M059J (cell line): ENCODE measurements at places on chromosomes 4 and X. TPM values are rescaled to one million over a fixed set of nuclear protein-coding genes. Genes with fewer than 3 reads are reported as not detected.

DNA sequence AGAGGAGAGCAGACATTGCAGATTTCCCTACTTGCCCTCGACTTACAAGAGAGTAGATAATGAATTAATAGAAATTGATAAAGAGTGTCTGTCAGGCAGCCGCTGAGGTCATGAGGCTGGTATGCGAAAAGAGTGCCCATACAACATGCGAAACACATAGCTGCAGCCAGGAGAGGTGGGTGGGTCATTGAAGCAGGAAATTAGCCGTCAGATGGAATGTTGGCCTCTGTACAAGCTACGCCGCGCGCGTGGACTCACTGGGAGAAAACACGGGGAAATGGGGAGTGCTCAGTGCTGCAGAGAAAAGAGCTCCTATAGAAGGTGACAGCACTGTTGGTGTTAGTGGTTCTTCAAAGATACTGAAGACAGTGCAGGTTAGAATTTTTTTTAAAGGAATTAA, 125.1 kb downstream of the RAPGEF2 start:
- peak; percentile 16 for DNase-seq

IQCM gene
- total RNA-seq, result not detected in 2 replicates

DNA sequence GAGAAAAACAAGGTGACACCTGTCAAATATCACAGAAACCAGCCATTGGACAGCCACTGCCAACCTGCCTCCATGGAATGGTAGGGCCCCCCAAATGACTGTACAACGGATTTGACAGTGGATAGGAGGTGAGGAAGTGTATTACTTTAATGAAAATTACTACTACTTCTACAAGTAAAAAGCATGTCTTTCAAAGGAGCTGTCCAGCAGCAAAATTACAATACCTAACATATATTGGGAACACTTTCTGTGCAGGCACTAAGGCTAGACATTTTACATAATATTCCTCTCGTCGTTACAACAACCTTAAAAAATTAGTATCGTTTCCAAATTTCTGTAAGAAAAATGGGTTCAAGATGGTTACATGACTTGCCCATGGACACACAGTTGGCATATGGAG, 14.9 kb downstream of the PPP3CA start:
- DNase-seq, result no peak

GRCh38 chr4:184293552-184293951, 75.9 kb upstream of the ENPP6 start:
- DNase-seq, result peak; percentile 14

OPHN1 gene
- 3.0 and 7.0 TPM in 2 replicates for total RNA-seq

- no peak for DNase-seq
Observed at GRCh38 chrX:39162322-39162735, 361.1 kb downstream of the MID1IP1 start.

- no peak for DNase-seq
Observed at GRCh38 chrX:53337101-53337500, 55.7 kb upstream of the IQSEC2 start.

GAGE13 gene
- not detected in 2 replicates for total RNA-seq

GRCh38 chr4:109495514-109495913, 61.9 kb downstream of the SEC24B start:
- no peak for DNase-seq

GRCh38 chrX:68841251-68842049, 12.6 kb downstream of the EFNB1 start:
- peak; percentile 19 for DNase-seq

YY2 gene
- total RNA-seq, result 0.54 and 1.1 TPM in 2 replicates

CCKAR gene
- 26.1 and 35.7 TPM in 2 replicates for total RNA-seq

- DNase-seq, result peak; percentile 12
Observed at GRCh38 chrX:78979789-78980464, 34.7 kb downstream of the P2RY10 start.

- peak; percentile 59 for DNase-seq
Observed at GRCh38 chr4:48968814-48969213, 17.3 kb upstream of the CWH43 start.

DNA sequence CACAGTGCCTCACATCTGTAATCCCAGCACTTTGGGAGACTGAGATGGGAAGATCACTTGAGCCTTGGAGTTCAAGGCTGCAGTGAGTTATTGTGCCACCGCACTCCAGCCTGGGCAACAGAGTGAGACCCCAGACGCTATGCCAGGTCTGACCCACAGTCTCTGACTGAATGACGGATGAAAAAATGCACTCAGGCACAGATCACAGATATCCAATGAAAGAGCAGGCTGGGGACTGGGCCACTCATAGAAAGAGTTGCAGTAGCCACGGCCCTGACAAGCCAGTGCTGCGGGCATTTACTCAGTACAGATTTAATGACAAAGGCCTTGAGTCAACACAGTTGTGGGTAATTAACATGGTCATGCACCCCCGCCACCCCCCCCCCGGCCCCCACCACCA, 22.7 kb downstream of the NUDT6 start:
- no peak for DNase-seq

CSAG2 gene
- total RNA-seq, result not detected in 2 replicates

DNA sequence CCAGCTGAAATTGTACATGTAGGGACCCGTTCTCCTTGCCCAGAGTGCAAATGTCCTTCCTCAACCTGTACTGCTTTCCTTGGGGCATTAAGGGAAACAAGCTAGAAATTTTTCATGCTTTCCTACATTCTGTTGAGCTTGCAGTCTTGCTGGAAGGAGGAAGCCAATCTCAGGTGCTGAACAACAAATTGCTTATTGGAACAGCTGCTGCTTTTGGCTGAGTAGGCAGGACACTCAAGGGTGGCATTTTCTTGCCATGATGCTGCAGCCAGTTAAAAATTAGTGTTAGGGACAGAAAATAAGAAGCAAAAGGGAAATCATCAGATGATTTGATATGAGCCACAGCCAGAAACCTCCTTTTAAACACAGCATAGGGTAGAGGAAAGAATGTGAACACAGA, 223.7 kb downstream of the QDPR start:
- DNase-seq, result no peak

COX7B2 gene
- 7.4 TPM in 1 of 2 replicates, not detected in the other for total RNA-seq

ADGRG2 gene
- not detected in 2 replicates for total RNA-seq

CYTL1 gene
- total RNA-seq, result 138 and 180 TPM in 2 replicates

- no peak for DNase-seq
Observed at GRCh38 chr4:53527326-53527725, 64.0 kb downstream of the LNX1 start.

DNA sequence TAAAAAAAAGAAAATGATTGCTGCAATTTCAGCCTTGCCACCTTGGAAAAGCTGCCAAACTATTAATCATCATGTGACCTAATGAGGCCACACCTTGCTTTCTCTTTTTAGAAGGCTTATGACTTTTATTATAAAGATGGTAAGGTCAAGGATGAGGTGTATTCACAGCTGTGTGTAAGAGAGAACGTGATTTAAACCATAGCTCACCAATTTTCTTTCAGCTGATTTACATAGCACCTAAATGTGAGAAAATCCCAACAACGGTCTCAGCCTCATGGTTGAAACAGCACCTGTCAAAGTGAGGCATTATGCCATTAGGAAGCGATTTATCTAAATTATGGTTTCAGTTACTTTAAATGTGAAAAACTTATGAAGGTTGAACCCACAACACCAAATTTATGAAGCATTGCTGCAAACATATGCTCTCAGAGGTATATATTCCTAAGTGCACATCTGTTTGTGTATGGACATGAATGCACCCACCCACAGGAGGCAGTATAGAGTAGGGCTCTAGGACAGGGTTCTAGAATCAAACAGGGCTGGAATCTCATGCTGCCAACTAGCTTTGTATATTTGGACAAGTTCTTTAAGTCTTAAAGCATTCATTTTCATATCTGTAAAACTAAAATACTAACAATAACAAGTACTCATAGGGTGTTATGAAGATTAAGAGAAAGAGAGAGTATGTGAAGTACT, 40.7 kb downstream of the ANXA3 start:
- DNase-seq, result no peak

DNA sequence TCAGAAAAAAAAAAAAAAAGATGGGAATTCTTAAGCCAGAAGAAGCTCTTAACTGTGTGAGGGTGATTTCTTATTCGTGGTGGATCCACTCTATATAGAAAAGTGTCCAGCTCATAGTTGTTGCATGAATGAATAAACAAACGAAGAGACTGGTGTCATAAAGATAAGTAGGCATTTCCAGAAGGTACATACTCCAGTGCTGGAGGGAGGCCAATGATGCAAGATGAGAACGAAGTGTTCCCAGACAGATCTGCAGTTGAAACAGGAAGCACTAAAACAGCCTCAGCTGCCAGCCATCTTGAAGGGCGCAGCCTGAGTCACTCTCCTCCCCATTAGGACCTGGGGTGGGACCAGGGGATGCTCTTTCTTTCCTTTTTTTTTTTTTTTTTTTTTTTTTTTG, 47.4 kb upstream of the HOPX start:
- DNase-seq, result peak; percentile 80

GATA1 gene
- total RNA-seq, result not detected in 2 replicates

- DNase-seq, result peak; percentile 72
Observed at GRCh38 chr4:3480528-3481112, 17.5 kb downstream of the DOK7 start.

GRCh38 chr4:126591583-126591982, 1041.2 kb upstream of the INTU start:
- DNase-seq, result no peak

DNA sequence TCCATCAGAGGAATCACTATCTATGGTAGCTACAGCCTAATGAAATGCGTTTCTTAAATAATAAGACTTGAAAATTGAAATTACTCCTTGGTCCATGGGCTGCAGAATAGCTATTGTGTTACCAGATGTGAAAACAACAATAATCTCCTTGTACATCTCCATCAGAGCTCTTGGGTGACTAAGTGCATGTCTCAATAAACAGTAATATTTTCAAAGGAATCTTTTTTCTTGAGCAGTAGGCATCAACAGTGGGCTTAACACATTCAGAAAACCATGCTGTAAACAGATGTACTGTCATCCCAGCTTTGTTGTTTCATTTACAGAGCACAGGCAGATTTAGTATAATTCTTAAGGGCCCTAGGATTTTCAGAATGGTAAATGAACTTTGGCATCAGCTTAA, 67.3 kb downstream of the GLUD2 start:
- DNase-seq, result no peak

DNA sequence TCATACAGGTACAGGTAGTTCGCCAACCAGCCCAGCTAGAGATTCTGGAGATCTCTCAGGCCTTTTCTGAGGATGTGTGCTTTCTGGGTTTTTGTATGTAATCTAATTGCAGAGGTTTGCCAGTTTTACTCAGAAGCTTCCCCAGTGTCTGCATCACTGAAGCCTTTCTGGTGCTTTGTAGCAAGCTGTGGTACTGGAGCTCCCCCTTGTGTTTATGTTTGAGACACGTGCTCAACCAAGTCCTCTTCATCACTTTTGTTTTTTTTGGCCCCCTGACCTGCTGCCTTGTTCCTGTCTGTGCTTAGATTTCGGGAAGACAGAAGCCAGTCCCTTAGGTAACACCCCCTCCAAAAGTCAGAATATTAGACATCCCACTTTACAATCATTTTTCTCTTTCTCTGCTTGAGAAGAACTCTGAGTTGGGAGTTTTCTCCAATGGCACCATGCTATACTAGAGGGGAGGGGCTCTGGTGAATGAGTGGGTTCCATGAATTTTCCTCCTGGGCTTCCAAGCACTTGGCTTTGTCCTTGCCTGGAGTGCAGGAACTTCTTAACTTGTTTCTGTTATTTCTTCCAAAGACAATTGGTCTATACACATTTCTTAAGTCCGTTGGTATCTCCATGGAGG, 128.4 kb upstream of the TBC1D9 start:
- peak; percentile 60 for DNase-seq

DNA sequence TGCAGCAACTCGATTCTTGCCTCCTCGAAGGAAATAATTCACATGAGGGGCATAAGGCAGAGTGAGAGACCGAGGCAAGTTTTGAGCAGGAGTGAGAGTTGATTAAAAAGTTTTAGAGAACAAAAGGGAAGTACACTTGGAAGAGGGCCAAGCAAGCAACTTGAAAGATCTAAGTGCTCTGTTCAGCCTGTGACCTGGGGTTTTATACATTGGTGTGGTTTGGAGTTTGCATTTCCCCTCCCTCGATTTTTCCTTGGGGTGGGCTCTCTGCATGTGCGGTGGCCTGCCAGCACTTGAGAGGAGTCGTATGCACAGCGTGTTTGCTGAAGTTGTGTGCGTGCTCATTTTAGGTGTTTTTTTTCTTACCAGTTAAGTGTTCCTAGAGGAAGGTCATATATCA, 356.4 kb downstream of the KLHL4 start:
- no peak for DNase-seq

- DNase-seq, result no peak
Observed at GRCh38 chr4:139227729-139228404, 50.8 kb upstream of the ELF2 start.

DNA sequence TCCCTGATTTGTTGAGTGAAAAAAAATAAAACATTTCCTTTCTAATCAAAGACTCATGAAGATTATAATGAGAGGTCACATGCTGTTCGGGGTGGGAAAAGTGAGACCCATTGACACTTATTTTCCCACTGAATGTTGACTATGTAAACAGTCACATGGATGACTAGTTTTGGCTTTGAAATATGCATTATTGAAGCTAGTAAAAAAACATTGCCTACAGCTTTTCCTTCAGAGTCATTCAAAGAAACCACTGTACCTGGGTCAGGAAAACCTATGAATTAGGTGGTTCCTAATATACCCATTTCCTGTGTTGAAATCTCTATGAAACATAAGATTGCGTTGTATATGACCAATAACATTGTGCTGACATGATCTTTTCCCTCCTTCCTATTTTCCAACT, 251.2 kb downstream of the CFAP299 start:
- DNase-seq, result no peak

DNA sequence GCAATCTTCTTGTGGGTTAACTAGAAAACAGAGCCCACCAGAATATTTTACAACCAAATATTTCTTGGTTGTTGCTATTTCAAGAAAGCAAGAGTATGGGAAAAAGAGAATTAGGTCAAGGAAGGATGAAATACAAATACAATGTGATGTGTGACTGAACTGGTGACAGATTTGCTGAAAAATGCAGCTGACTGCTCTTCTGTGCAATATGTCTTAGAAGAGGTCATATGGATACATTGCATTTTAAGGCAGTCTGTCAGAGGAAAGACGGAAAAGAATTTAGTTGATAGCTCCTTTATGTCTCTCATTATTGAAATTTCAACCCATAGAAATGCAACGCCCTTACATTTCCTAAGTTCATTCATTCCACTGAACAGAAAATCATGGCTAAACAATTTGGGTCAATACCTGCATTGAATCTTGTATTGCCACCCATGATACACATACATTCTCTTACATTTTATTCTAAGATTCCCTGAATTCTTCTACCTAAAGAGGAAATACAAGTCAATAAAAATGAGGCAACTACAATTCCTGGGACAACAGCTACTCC, 423.1 kb downstream of the ADAM29 start:
- DNase-seq, result no peak

- peak; percentile 95 for DNase-seq
Observed at GRCh38 chr4:105620640-105621323, 68.4 kb downstream of the ARHGEF38 start.

BGN gene
- total RNA-seq, result 53.3 TPM in 2 replicates

GRCh38 chrX:104392350-104392749, 137.6 kb upstream of the ESX1 start:
- no peak for DNase-seq

MOSPD2 gene
- 34.0 and 36.9 TPM in 2 replicates for total RNA-seq

ZNF157 gene
- total RNA-seq, result 0.05 and 0.20 TPM in 2 replicates

GTPBP6 gene
- total RNA-seq, result 19.9 and 24.5 TPM in 2 replicates

GSX2 gene
- not detected in 2 replicates for total RNA-seq
